AG09309 (cell line): ENCODE measurements at places on chromosomes 7 and 10.

GRCh38 chr7:22833113-22833855 lies 10.6 kb upstream of the TOMM7 start:
- no peak for DNase-seq

DNA sequence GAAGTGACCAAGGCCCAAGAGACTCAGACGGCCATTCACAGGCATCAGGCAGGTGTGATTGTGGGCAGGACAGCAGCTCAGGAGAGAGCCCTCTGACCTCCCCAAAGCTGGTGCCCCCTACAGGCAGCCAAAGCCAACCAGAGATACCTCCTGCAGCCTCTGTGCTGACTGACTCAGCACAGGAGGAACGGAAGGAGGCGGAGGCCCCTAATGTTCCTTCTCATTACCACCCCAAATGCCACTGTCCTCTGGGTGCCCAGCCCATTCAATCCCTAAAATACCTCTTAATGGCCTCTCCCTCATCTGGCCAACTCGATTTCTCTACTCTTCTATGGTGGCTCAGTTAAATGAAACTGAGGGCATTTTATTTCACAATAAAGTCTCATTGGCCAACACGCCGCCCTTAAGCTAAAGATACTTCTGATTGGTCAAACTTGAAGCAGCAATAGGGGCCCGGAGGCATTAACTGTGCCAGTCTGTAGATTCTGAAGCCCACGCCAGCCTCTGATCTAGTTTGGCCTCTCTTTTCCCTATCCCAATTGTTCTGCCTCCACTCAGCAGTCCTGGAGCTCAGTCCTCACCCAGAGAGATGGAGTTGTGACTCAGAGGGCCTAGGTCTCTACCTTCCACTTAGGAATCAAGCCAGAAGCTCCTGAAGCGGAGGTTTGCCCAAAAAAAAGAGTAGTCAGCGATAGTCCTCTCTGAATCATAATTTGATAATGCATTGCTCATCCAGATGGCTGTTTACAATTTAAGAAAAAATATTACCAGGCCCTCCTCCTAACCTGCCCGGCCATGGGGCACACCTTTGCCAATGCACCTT lies 1.2 kb downstream of the CYREN start:
- DNase-seq: no peak

DNA sequence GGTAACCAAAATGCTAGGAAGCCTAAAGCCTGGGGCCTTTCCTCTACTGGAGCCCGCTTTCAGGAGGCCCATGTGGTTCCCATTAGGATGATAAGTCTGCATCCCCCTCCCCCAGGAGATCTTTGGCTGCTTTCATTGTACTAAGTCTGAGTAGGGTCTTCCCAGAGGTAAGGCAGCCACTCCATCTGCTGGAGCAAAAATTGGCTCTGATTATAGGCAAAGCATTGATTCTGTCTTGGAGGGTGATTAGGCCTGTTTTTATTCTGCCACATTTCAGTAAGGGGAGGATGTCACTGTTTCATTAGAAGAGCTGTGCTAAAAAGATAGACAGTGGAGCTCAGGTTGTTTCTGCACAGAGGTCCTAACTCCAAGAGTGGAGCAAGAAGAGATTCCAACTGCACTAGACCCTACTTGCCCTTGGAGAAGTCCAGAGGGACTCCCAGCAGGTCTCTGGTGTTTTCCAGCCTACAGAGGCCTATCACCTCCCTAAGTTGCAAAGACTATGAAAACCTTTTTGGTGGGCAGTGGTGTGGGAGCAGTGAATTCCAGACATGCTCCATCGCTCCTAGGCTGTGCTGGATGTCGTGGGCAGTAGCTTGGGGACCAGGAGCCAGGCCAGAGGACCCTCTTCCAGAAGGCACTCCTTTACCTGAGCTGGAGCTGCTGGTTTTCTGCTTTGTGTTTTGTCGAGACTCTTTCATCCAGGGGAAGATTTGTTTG lies 7.1 kb upstream of the HOXA2 start:
- DNase-seq: no peak

DNA sequence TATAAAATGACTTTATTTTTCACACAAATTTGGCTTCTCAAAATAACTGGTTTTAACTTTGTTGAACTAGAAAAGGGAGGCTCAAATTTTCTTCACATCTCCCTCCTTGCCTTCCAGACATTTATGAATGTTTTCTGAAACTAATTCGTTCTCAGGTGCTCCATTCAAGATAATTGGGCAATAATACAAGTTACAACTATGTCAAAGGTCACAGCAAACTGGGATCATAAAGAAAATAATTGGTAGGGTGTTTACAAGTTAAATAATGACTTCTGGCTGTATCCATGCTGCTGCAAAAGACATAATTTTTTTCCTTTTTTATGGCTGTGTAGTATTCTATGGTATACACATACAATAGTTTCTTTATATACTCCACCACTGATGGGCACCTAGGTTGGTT lies 75.3 kb downstream of the MINPP1 start:
- no peak for DNase-seq

DNA sequence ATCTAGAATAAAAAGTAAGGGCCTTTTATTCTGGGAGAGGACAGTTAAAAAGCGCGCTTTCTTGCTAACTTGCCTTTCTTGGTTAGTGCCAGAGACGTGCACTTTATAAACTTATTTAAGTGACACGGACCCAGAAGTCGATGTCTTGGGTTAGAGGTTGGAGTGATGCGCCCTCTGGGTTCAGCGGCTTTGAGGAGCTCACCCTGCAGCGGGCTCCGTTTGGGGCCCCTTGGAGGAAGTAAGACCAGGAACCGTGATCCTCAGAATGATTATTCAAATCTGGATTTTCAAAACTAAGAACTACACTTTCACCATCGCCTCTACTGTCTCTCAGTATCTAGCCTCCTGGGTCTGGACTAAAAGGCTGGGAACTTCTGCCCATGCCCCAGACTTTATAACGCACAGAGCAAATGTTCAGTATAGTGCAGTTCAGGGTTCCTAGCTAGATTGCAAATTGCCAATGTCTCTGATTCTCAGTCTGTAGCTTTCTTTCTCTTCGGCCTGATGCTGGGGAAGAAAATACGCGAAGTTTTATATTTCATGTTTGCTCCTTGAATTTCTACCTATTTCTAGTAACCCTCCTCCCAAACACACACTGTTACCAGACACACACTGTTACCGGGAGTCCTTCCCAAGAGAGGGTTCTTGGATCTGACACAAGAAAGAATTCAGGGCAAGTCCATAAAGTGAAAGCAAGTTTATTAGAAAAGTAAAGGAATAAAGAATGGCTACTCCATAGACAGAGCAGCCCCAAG lies 18.6 kb upstream of the SMO start:
- DNase-seq: no peak

DNA sequence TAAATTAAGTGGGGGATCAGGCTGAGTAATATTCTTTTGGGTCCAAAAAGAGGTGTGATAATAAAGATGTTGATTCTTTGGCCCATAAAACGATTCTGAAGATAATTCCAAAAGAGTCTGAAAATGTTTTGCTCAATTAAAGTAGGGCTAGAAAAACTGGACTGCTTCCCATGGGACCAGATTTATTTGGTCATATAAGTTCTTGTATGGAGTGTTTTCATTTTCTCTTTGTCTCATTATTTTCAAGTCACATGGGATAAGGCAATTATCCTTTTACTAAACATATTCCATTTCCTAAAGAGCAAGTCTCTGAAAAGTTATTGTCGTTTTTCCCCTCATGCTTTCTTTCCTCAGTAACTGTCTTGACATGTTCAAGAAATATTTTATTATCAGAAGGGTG lies 41.5 kb downstream of the CDK6 start:
- DNase-seq: no peak

DNA sequence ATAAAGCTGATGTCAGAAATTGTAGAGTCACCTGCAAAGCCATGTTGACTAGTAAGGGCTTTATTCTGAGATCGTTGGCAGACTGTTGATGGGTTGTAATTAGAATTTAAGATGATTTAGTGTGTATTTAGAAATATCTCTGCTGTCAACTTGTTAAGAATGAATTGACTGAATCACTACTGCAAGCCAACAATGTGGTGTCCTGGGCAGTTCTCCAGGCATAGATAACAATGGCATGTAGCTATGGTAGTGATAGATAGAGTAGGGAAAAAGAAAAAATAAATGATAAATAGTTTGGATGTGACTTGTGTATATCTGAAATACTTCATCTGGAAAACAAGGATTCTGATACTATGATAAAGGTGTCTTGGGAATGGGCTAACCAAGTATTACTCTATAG lies 640.2 kb downstream of the ARL4A start:
- peak; percentile 78 for DNase-seq

- DNase-seq: no peak
Observed at GRCh38 chr10:6064119-6064518, 2.0 kb upstream of the IL2RA start.

GRCh38 chr7:3094701-3095445 lies 51.2 kb upstream of the CARD11 start:
- DNase-seq: no peak

- peak; percentile 52 for DNase-seq
Observed at GRCh38 chr7:120981888-120982615, 6.5 kb upstream of the CPED1 start.

DNA sequence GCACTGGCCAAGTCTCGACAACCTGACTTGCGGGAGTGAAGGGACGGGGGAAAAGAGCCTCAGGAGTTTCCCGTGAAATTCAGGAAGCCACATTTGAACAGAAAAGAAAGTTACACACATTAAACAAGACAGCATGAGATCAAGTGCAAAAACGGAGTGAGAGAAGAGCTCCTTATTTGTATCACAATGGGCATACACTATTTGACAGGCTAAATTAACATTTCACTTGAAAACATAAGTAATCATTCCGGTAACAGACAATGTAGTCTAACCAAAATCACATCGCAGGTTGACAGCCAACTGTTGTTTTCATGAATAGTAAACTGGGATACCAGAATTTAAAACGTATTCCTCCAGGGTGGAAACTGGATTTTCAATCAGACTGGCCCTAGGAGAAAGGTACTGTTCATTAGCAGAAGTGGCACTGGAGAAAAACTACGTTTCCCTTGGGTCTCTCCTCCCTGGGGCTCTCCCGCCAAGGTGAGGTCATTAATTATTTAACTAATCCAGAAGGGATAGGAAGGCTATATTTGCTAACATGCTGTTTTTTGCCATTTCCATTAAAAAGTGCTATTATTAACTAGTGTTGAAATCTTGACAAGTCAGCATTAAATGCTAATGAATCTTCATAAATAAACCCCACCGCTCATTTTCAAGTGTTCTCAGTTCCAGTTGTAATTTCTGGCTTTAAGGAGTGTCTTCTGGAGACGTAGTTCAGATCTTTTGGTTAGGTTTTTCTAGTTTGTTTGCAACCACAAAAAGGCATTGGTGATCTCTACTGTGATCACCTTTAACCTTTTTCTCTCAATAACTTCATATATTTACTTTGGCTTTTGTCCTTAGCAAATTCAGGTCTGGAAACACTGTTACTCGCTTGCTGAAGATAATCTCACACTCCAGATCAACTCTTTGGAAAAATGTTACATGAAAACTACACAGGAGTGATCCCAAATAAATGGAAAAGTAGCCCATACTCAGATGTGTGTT lies 25.1 kb downstream of the RHEB start:
- no peak for DNase-seq

- DNase-seq: no peak
Observed at GRCh38 chr10:102648889-102649796, 4.9 kb downstream of the TRIM8 start.

GRCh38 chr7:87480386-87480785 lies 4.9 kb upstream of the ABCB4 start:
- DNase-seq: no peak

- DNase-seq: no peak
Observed at GRCh38 chr10:6101181-6101580, 12.3 kb downstream of the RBM17 start.

- DNase-seq: no peak
Observed at GRCh38 chr7:149007611-149008010, 20.7 kb downstream of the PDIA4 start.

GRCh38 chr10:61852261-61852660 lies 49.2 kb upstream of the ARID5B start:
- DNase-seq: no peak

- no peak for DNase-seq
Observed at GRCh38 chr10:78309536-78310237, 276.0 kb downstream of the RPS24 start.

GRCh38 chr7:81871606-81872265 lies 101.9 kb upstream of the HGF start:
- DNase-seq: no peak

- DNase-seq: no peak
Observed at GRCh38 chr10:33365301-33365700, 30.8 kb upstream of the NRP1 start.

DNA sequence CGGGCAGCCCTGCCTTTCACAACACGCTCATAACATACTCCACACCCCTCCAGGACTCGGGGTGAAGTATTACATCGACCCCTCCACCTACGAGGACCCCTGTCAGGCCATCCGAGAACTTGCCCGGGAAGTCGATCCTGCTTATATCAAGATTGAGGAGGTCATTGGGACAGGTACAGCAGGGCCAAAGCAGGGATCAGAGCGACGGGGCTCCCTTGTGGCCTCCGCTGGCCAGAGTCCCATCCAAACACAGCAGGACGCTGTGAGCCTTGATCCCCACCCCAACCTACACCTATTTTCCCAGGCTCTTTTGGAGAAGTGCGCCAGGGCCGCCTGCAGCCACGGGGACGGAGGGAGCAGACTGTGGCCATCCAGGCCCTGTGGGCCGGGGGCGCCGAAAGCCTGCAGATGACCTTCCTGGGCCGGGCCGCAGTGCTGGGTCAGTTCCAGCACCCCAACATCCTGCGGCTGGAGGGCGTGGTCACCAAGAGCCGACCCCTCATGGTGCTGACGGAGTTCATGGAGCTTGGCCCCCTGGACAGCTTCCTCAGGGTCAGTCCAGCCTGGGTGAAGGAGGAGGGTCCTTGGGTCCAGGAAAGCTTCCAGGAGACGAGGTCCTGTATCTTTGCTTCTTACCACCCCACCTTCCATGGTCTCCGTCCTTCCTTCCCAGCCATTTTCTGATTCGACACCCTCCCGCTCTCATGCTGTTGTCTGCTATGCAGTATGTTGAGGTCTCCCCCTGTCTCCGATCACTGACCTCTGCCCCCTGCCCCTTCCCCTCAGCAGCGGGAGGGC lies 13.5 kb downstream of the EPHB6 start:
- DNase-seq: no peak
